Prostate gland (tissue), 2 donors: ENCODE measurements at places on chromosomes 7 and 10.

DNA sequence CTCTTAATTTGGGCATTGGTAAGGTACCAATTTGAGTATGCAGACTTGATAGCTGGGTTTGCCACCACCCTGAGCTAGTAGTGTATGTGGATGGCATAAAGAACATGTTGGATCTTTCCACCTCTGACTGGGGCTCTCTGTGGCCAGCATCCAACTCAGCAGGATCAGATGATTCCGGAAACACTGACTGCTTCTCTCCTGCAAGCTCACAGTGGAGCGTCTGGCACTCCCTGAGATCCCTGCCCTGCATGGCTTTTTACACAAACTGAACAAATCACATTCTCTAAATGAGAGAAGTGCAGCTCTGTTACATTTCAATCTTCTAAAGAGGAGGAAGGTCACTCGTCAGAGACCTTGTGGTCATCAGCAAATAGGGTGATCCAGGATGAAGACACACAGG, 1057.5 kb downstream of the NRG3 start:
- DNase-seq: no peak
- H3K4me3 ChIP-seq: no peak overlapping the region
- H3K27me3 ChIP-seq: no peaks in the 10 kb centered on the region
- no peaks in the 10 kb centered on the region for H3K36me3 ChIP-seq
- H3K27ac ChIP-seq: no peak overlapping the region
- no peaks in the 10 kb centered on the region for H3K4me1 ChIP-seq

GRCh38 chr7:43325595-43325994, 213.1 kb downstream of the HECW1 start:
- H3K4me1 ChIP-seq: no peaks in the 10 kb centered on the region
- no peaks in the 10 kb centered on the region for H3K27me3 ChIP-seq

GRCh38 chr10:641149-642010, 48.1 kb downstream of the DIP2C start:
- no peak for DNase-seq
- no peaks in the 10 kb centered on the region for H3K4me1 ChIP-seq
- H3K4me3 ChIP-seq: no peak overlapping the region
- no peaks in the 10 kb centered on the region for H3K36me3 ChIP-seq
- no peaks in the 10 kb centered on the region for H3K27me3 ChIP-seq

- H3K36me3 ChIP-seq: no peaks in the 10 kb centered on the region
- no peak overlapping the region for H3K4me3 ChIP-seq
- peaks cover 2% of the 10 kb centered on the region for H3K27me3 ChIP-seq
- no peak for DNase-seq
Observed at GRCh38 chr7:101804088-101804963, 13.1 kb upstream of the CUX1 start.

DNA sequence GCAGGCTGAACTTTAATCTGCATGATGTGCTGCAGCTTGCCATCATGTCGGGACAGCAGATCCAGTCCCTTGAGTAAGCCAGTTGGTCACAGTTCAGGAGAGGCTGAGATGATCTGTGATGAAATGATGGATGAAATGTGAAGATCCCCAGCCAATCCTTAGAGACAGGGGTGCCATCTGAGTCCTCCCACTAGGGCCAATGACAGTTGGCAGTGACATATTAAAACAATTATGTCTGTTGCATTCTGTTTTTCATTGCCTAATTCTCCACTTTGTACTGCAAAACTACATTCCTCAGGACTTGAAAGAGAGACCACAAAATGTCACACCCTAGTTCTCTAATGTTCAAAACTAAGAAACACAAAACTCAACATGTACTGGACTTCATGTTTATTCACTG, 66.3 kb upstream of the CAV2 start:
- no peak overlapping the region for H3K4me3 ChIP-seq
- no peaks in the 10 kb centered on the region for H3K36me3 ChIP-seq
- no peak overlapping the region for H3K27ac ChIP-seq
- no peaks in the 10 kb centered on the region for H3K27me3 ChIP-seq
- no peaks in the 10 kb centered on the region for H3K4me1 ChIP-seq
